ENCODE measurements at places on chromosomes 11 and 22.

GRCh38 chr11:74647831-74648230 lies 55.4 kb downstream of the POLD3 start:
- no peak for DNase-seq

DNA sequence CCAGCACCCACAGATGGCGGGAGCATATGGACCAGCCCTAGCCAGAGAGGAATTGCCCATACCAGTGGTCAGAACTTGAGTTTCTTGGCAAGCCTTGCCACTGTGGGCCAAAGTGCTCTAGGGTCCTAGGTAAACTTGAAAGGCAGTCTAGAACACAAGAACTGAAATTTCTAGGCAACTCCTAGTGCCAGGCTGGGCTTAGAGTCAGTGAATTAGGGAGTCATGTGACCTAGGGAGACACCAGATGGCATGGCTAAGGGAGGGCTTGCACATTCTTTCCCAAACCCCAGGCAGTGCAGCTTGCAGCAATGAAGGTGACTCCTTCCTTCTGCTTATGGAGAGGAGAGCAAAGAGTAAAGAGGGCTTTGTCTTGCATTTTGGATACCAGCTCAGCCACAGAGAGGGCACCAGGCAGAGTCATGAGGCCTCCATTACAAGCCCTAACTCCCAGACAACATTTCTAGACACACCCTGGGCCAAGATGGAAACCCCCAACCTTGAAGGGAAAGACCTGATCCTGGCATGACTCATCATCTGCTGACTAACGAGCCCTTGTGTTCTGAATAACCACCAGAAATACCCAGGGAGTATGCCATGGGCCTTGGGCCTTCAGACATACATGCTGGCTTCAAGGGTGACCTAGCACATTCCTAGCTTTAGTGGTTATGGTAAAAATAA lies 19.2 kb upstream of the OR56A3 start:
- no peak for DNase-seq

DNA sequence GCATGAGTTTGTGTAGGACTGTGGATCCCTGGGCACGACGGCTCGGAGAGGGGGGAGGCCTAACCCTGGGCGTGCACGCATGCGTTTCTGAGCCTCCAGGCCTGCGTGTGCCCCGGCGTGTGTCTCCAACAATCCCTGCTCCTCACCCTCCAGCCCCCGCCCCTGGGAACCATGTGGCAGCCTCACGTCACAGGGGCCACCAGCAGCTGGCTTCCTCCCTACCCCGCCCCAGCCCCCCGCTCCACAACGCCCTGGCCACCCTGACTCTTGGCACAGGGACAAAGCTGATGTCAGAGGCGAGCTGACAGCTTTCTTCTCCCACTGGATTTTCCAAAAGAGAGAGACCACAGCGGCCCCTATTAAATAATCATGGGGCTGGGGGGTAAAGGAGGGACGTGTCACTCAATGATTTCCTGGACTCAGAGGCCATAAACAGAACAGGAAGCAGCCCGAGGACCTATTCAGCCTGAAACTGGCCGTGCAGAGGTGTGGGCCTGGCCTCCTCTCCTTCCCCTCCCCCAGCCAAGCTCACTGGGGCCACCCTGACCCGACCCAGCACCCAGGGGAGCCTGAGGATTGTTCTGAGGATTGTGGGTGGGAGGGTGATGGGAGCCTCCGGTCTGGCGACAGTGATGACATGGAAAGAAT lies 6.8 kb upstream of the LIF start:
- DNase-seq, result no peak

GRCh38 chr11:69234740-69235710 lies 58.9 kb upstream of the MYEOV start:
- DNase-seq, result no peak

DNA sequence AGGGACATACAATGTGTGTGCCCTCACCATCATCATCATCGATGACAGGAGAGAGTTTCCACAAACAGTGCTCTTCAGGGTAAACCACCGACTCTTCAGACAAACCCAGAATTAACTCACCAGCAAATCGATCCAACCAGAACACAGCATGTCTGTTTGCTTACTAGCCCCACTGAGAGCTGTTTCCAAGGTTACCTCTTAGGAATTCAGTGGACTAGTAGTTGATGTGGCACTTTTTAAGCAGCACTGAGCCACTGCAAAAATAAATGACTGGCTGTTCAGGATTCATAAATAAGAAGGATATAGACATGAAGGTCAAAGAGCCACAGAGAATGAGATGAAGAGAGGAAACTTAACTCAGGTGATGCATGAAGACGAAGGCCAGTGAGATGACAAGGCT lies 83.1 kb downstream of the PARVA start:
- no peak for DNase-seq

GRCh38 chr22:32570501-32570900 lies 95.9 kb downstream of the FBXO7 start:
- DNase-seq, result no peak

GRCh38 chr11:99117603-99118002 lies 96.9 kb downstream of the CNTN5 start:
- no peak for DNase-seq

- no peak for DNase-seq
Measured at GRCh38 chr11:131454490-131454889, 84.1 kb downstream of the NTM start.

DNA sequence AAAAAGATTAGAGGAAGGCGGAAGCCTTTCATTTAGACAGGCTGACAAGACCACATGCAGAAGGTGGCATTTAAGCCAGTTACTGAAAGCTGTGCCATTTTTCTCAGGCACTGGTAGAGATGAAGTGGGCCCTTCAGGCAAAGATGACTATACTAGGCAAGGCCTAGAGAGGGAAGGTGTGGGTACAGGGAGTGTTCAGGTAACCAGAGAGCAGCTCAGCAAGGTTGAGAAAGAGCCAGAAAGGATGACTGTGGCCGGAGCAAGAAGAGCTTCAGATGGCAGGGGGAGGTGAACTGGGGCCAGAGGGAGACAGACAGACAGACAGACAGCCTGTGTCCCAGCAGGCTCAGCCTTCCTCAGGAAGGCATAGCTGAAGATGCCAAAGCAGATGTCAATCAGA lies 88.1 kb upstream of the NARS2 start:
- DNase-seq, result no peak

- no peak for DNase-seq
Measured at GRCh38 chr11:95549301-95549700, 240.3 kb downstream of the FAM76B start.

- DNase-seq, result peak; percentile 30
Measured at GRCh38 chr11:60193687-60194433, 11.0 kb upstream of the MS4A6A start.

- DNase-seq, result no peak
Measured at GRCh38 chr11:84465040-84465439, 1162.1 kb downstream of the DLG2 start.

DNA sequence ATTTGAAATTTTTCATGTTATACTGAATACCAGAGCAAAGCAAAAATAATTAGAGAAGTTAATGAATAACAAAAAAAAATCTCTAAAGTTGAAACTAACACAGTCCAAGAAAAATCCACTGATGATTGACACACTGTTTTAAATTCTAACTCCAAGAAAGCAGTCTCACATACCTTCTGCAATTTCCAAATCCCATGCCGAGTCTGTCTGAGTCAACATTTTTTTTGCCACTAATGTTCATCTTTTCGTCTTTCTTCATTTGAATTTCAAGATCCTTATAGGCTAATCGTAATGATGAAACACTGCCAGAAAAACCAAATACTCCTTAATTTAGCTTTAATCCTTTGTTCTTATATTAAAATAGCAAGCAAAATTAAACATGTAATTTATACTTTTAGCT lies 39.5 kb downstream of the ARFGAP3 start:
- DNase-seq, result no peak

DNA sequence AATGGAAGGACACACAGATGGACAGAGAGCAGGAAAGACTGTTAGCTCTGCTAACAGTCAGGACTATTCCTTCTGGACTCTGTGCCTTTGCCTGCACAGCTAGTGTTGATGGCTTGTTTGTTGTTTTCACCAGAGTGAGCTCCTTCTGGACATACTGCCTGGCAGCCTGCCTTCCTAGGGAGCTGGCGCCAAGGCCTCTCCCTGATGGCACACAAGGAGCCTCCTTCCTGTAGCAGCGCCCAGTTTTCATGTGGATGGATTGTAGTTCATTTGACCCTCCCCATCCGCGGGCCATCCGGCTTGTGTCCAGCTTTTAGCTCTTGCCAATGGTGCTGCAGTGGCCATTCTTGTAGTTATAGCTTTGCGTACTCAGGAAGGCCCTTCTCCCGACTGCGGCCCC lies 16.6 kb upstream of the BCR start:
- DNase-seq, result no peak

GRCh38 chr11:11391169-11391568 lies 38.1 kb upstream of the CSNK2A3 start:
- DNase-seq, result no peak

DNA sequence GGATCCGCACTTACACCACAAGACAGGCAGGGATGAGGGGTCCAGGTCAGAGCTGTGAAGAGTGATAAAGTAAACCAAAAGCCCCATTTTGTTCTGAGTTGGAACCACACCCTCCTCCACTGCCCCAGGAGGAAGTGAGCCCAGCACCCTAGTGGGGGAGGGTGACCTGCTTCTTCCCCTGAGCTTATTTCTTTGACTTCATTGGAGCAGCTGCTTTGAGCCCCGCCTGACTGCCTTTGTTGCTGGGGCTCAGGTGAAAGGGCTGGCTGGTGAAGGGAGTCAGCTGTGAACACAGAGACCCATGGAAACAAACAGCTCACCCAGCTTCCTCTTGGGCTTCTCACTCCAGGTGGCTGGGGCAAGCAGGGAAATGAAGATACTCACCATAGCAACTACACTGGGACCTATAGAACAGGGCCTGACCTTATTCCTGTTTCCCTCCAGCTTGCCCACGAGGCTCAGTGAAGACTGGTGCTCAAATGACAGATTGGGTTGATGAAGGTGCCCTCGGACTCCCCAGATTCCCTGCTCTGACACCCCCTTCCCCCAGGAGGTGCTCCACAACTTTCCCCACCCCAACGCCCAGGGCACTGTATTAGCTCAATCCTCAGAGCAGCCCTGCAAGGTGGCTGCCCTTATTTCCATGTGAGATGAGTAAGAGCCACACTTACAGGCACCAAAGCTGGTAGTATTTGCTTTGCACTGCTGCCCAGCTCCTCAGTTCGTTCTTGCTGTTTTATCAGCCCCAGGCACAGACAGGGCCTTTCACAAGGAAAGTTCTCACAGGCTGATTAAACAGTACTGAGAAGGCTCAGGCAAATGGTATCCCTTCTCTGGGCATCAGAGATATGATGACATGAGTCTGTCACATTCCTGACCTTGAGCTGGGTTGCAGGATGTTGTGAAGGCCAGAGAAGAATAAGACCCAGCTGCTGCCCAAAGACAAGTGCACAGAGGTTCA lies 2.4 kb downstream of the UCP2 start:
- peak; percentile 70 for DNase-seq

DNA sequence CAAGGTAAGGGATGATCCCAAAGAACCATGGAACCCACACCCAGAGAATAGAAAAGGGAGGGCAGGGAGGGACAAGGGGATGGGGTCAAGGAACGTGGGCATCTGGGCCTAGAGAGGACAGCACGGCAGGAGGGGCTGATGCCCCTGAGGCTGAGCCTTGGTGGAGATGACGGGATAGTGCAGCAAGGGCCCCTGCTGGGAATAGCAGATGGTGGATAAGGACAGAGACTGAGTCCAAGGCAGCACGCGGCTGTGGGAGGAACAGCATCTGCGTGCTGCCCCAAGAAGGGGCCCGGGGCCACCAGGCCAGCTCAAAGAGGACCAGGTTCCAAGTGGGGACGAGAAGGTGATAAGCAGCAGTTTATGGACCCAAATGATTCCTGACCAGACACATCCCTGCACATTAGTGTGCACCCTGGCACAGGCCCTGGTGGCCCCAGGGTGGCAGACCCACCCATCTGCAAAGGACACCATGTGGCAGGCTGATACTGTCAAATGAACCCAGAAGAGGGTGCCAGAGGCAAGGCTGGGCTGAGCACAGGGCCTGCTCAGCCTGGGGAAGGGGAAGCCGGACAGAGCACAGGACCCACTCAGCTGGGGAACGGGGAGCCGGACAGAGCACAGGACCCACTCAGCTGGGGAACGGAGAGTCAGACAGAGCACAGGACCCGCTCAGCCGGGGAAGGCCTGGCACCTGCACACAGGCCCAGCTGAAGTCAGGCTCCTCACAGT lies 12.8 kb upstream of the TESMIN start:
- DNase-seq, result no peak

DNA sequence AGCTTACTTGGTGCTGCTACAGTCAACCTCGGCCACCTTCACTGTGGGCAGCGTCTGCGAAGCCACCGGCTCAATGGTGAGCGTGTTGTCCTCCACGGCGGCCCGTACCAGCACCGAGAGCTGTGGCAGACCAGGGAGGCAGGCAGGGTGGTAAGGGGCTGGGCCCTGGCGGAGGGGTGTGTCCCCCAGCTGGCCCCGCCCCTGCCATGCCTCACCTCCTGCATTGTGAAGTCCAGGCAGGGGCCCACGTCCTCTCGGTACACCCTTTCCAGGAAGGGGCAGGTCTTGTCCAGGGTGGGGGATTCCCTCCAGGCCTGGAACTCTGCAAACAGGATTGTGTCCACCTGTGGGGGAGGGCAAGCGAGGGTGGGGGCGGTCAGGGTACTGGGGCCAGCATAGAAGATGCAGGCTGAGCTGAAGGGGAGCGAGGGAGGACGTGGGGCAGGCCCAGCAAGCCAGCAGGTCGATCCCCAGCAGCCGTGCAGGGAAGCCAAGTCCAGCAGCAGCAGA lies 12.8 kb downstream of the RAB3IL1 start:
- no peak for DNase-seq

GRCh38 chr11:92225125-92225567 lies 528 bp downstream of the FAT3 start:
- no peak for DNase-seq

- no peak for DNase-seq
Measured at GRCh38 chr22:50303848-50304527, 3.5 kb downstream of the PLXNB2 start.

- DNase-seq, result no peak
Measured at GRCh38 chr22:20399866-20400605, 6.1 kb downstream of the ZNF74 start.

GRCh38 chr22:45268167-45268957 lies 16.4 kb upstream of the UPK3A start:
- no peak for DNase-seq

- DNase-seq, result no peak
Measured at GRCh38 chr11:69369210-69369825, 75.4 kb downstream of the MYEOV start.

GRCh38 chr11:57751676-57752253 lies at the start of gene BTBD18:
Gene BTBD18 (minus strand): TSS chr11:57751819. CDS start chr11:57751188, 631 bp downstream.
- no peak for DNase-seq

- no peak for DNase-seq
Measured at GRCh38 chr22:36073476-36073875, 44.9 kb upstream of the RBFOX2 start.

DNA sequence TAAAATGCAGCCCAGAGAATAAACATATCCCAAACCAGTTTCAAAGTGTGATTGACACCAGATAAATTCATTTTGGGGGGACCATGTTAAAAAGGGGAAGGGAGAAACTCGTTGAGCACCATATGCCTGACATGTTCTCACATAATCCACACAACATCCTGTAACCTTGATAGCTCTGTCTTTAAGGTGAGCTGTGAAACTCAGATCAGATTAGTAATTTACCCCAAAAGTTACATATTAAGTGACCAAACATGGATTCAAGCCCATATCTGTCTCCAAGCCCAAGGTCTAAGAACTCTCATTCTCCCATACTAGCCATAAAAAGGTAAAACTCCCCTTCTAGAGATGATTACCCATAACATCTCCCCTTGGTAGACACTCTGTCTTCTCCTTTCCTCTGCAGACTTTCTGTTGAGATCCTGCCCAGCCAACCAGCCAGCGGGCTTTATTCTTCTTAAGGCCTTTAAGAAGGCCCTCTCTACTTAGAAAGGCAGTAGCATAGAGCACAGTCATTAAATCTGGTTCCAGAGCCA lies 150.7 kb downstream of the CCDC34 start:
- DNase-seq, result no peak

GRCh38 chr11:56698795-56699194 lies at the start of gene OR9G1:
Gene OR9G1 (plus strand): TSS chr11:56699095. CDS start chr11:56700388, 1,293 bp downstream.
- DNase-seq, result no peak

All from activated gamma-delta T cell treated with anti-CD3 and anti-CD28 coated beads, Interleukin-2, amount 50 U/mL, for 16 hours (primary cell).